ENCODE measurements at places on chromosomes 5 and 9.

- DNase-seq: no peak
Observed at GRCh38 chr9:101674165-101674564, 64.3 kb downstream of the GRIN3A start.

DNA sequence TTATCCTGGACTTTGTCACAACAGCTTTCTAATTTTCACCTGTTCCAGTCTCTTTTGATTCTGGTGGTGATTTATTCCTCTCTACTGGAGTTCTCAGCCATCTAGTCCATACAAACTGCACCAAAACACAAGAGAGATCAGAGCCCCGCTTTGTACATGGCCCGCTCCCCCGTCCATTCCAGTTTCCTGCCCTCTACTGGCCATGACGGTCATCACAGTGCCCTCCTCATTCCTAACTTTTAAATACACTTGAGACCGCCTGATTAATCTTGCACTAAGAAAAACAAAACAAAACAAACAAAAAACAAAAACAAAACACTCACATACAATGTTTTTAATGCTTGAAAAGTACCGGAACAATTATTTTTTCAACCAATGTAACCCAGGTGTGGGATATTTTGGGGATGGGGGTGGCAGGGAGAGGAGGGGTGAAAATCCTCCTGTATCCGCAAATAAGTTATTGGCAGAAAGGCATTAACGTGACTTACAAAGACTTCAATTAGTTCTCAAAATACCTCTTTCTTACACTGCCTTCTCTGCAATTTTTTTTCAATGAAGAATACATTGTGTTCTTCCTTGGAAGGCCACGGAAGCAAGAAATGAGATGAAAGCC, 84.8 kb upstream of the PAM start:
- no peak for DNase-seq

DNA sequence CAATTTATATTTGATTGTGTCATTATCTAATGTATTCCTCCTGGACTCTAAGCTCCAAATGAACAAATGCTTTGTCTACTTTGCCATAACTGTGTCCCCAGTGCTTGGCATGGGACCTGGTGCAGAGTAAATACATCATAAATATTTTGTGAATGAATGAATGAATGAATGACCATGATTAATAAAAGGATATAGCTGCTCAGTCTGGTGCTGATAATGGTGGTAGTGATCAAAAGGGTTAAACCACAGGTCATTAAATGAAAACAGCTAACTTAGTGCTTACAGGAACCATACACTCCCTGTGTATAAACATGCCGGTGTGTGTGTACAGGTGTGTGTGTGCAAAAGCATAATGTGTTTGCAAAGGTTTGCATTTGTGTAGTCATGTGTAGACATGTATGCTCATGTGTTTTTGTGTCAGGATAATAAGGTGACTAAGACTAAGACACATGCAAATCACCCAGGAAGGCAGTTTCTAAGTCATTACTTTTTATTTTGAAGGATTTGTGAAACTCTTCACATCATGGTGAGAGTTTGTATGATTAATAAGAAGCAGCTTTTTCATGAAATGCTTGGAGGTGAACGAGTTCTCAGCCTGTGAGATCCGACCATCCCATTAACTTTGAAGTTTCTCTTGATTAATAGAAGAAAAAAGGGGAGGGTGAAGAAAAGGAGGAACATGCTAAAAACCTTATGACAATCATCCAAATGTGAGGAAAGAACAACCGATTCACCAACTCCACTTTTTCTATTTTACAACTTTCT, 24.6 kb downstream of the SPARC start:
- no peak for DNase-seq

GRCh38 chr5:128763321-128763720, 202.0 kb upstream of the SLC27A6 start:
- no peak for DNase-seq

- DNase-seq: no peak
Observed at GRCh38 chr5:142839711-142840346, 69.7 kb downstream of the ARHGAP26 start.

GRCh38 chr5:36058776-36059175, 7.9 kb downstream of the UGT3A2 start:
- DNase-seq: no peak

DNA sequence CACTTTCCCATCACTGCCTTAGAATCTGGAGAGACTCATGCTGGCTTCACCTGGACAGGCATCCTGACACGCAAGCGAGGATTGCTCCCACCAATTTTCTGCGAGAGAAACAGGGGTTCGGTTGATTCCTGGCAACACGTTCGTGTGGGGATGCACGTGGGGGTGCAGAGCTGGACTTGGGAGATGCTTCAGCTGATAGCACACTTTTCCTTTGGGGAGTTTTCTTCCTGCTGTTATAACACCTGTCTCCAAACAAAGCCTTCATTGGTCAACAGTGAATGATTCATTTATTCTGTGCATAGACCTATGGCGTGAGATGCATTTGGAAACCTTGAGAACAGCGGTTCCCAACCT, 50.0 kb downstream of the ROPN1L start:
- DNase-seq: no peak

DNA sequence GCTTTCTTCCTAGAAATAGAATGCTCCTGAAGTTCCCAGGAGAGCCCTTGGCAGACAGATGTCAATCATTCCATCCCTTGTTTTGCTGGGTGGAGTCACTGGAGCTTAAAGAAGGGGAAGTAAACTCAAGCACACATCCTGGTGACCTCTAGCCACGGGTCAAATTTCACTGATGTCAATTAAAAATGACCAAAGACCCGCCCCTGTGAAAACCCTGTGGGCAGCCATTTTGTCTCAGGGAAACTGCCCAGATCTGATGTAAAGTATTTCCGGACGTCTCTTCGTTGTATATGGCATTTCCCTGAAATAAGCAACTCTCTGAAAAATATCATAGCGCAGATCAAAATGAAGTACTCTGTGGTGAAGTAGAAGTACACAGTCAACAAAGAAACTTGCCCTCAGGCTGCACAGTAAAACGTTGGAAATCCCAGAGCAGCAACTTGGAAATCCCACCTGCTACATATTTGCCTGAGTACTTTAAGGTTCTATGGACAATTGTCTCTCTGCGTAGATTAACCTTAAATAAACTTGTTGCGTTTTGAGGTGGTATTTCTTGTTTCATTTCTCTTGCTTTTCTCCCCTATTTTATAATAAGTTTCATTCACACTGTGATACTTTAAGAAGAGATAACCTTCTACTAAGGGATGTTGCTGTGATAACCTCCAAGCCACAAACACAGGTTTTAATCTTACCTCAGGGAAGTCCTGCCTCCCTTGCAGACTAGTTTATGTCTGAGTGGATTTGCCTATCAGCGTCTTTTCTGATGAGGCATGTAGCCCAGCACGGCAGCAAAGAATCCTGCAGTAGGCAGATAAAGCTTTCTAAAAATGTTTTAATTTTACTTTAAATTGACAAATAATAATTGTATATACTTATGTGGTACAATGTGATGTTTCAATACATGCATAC, 60.9 kb upstream of the PIP5K1B start:
- no peak for DNase-seq

GRCh38 chr5:107855171-107855570, 184.4 kb upstream of the EFNA5 start:
- no peak for DNase-seq

DNA sequence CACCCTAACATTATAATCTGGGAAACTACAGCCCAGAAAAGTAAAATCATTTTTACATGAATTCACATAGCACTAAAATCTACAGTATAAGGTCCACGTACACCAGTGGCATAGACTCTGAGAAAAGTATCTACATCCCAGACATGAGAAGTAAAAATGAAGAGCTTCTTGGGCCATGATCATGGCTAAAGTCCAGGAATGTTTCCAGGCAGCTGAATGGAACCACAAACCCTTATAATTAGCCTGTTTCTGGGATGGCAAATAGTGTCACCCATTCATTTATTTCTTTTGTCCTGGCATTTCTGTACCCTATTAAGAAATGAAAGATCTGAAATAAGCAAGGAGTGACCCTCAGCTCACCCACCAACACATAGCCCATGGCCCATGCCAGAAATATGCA, 217.9 kb downstream of the SPOCK1 start:
- DNase-seq: no peak

- no peak for DNase-seq
Observed at GRCh38 chr5:17042041-17042440, 106.0 kb upstream of the MYO10 start.

DNA sequence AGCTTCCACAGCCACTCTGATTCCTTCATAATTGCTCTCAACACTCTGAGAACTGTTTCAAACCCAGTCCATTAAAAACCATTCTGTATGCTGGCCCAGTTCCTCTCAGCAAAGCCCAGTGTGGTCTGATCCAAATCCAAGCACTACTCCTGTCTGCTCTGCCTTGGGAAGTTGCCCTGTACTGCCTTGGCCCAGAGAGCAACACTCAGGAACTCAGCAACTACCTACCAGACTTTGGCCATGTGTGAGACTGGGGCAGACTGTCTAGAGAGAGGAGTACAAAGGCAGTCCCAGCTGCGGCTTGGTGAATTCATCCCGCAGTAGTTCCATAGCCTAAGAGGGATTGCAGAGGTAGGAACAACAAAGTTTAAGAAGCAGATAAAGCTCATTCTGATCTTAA, 214.4 kb downstream of the MCTP1 start:
- DNase-seq: no peak

DNA sequence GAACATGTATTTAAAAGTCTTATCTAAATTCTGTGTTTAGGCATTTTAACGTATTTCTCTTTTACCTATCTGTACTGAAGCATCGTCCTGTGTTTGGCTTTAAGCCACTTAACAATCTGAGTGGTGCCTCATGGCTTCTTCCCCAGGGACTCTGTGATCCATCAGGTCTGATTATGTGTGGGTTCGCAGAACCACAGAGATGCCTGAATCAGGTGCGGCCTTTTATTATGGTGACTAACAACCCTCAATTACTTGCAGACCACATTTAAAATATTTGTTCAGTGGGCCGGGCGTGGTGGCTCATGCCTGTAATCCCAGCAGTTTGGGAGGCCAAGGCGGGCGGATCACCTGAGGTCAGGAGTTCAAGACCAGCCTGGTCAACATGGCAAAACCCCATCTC, 39.6 kb upstream of the SAP30L start:
- no peak for DNase-seq

DNA sequence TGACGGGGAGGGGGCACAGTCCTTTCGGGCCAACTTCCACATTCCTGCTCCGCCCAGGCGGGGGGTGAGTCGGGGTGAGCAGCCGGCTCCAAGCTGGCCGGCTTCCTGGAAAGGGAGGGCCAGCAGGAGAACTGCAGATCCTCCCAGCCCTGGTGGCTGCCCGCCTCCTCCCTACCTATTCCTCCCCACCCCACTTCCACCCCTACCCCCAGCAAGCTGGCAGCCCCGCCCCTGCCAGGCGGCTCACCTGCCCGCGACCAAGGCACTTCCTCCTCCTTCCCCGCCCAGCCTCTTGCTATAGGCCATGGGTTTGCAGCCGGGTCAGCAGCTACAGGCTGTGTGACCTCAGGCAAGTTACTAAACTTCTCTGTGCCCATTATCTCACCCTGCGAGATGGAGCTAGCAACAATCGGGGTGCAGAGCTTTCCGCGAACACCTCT, 5.6 kb upstream of the IRF1 start:
- DNase-seq: peak; percentile 67

GRCh38 chr9:137084526-137084925, 2.3 kb upstream of the MAN1B1 start:
- DNase-seq: no peak

DNA sequence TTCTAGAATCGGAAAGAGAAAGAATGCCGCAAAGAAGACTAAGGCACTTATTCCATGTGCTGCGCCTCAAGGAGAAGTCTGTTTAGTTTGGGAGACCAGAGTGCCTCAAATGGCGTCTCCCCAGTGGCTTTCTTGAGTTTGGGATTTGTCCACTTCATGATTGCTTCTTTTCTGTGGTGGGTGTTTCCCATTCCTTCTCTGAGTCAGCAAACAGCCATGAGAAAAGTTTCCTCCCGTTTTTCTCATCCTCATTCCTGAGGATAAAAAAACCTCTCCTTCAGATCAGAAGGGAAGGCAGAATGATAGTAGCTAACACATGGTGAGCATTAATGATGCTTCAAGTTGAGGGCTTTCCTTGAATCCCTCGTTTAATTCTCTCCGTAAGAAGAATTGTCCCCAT, 275.9 kb upstream of the WWC1 start:
- DNase-seq: no peak

Data from stimulated activated CD4-positive, alpha-beta T cell treated with anti-CD3 and anti-CD28 coated beads, Interleukin-1b, Interleukin-23, amount 100 ng/mL, for 1 hour (primary cell).